ENCODE measurements at places on chromosomes 16 and 17.

GRCh38 chr16:54236773-54237172 is 49.8 kb downstream of the IRX3 start:
- DNase-seq = no peak

- DNase-seq = peak; percentile 73
Measured at GRCh38 chr17:50559674-50560184, 786 bp upstream of the CACNA1G start.

DNA sequence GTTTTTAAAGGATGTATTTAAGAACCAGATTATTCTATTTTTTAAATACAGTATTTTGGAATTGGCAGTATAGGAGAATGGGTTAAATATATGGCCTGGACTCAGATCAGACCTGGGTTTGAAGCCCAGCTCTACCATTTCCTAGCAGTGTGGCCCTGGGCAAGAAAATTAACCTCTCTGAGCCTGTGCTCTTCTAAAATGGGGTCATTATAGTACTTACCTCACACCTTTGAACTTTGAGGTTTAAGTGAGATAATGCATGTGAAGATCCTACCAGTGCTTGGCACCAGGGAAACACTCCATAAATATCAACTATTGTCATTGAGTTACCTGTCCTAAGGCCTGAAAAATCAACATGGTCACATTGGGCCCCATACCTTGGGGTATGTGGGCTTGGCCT is 93.4 kb upstream of the WSB1 start:
- DNase-seq = no peak

DNA sequence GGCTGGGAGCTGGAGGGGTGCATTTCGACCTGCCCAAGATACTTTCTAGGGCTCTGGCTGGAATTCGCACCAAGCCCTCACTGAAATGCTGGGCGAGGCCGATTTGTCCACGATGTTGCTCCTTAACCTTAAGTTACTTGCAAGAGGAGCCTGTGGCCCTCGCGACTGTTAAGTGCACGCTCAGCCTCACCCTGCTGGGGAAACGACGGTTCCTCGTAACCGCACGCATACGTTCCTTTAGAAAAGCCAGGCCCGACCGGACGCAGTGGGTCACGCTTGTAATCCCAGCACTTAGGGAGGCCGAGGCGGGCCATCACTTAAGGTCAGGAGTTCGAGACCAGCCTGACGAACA is 607 bp upstream of the NCOR1 start:
- DNase-seq = no peak

DNA sequence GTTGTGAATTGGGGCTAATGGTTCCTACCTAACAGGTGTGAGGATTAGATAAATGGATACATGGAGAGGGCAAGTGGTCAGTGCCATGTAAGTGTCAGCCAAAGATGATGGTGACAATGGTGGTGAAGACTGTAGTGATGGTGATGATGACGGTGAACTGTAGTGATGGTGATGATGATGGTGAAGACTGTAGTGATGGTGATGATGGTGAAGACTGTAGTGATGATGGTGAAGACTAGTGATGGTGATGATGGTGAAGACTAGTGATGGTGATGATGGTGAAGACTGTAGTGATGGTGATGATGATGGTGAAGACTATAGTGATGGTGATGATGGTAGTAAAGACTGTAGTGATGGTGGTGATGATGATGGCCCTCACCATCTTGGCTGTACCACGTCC is 18.1 kb upstream of the GNG13 start:
- no peak for DNase-seq

DNA sequence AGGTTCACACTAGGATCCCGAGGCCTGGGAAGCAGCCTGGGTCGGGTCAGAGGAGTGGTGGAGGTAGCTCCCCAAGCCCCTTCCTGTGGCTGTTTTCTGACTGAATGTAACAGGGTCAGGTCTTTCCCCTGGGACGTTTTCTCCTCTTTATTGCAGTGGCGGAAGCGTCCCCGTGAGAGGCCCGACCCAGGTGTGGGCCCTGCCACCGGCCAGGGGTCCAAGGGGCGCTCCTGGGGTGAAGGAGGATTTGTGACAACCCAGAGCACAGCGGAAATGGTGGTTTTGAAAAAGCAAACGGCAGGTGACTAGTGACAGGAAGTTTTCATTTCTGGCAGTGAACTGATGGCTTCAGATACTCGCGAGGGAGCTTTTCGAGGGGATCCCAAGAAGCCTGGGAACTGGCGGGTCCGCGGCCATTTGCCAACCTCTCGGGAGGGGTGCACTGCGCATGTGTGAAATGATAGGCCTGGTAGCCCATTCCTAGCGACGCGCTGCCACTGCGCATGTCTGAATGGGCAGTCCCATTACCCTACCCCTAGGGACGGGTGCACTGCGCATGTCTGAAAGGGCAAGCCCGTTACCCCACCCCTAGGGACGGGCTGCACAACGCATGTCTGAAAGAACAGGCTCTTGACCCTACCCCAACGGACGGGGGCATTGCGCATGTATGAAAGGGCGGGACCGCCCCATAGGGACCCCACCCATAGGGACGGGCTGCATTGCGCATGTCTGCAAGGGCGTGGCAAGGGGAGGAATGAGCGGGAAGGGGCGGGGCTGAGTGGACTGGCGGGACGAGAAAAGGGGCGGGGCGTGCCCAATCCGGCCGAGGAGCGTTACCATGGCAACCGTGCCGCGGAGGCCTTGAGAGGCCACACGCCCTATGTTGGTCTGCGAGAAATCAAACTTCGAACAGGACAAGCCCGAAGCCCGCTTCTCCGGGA is 1747.9 kb downstream of the TP53TG3F start:
- DNase-seq = no peak

DNA sequence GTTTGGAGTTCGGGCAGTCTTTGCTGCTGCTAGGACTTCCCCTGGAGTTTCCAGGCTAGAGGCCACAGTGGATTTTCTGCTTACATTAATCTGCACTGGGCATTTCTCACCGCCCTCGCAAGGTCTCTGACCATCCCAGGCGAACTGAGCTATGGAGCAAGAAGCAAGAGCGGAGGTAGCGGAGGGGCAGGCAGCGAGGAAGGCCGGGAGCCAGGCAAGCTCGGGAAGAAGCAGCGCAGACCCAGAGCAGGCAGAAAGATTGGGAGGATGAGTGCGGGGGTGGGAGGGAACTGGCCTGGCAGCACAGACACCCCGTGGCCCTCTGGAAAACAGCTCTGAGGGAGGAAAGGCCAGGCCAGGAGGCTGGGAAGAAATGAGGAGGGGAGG is 3.8 kb downstream of the COTL1 start:
- DNase-seq = no peak

DNA sequence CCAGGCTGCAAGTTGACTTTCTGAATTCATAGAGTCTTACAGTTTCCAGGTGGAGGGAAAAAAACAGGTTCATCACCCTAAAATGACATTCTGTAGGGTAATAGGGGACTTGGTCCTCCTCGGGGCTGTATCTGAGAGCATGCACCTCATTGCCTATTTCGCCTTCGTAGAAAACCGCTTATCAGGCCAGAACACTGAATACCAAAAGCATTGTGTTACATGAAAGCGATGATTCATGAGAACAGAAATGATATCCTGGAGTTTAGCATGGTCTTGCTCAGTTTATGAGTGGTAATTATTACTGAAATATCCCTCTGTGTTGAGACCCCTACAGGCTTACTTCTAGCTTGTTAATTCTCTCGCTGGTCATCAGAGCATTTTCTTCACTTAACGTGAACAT is 61.4 kb upstream of the ARHGAP44 start:
- no peak for DNase-seq

- DNase-seq = no peak
Measured at GRCh38 chr17:7367083-7367482, 12.1 kb downstream of the TMEM95 start.

DNA sequence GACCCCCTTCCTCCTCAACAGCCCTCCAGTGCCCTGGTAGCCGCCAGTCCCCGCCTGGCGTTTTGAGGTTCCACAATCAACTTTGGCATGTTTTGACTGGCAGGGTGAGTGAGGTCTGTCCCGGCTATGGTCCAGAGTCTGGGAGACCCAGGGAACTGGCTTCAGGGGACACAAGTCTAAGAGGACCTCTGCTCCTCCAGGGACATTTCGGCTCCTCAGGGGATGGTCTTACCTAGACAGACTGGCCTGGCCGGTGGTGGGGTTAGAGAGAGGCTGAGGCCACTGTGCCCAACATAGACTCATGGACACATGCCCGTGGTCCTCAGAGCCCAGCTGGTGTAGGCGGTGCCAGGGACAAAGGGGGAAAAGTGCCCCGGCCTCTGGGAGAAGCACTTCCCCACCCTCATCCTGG is 2.2 kb downstream of the TMC8 start:
- DNase-seq = no peak

DNA sequence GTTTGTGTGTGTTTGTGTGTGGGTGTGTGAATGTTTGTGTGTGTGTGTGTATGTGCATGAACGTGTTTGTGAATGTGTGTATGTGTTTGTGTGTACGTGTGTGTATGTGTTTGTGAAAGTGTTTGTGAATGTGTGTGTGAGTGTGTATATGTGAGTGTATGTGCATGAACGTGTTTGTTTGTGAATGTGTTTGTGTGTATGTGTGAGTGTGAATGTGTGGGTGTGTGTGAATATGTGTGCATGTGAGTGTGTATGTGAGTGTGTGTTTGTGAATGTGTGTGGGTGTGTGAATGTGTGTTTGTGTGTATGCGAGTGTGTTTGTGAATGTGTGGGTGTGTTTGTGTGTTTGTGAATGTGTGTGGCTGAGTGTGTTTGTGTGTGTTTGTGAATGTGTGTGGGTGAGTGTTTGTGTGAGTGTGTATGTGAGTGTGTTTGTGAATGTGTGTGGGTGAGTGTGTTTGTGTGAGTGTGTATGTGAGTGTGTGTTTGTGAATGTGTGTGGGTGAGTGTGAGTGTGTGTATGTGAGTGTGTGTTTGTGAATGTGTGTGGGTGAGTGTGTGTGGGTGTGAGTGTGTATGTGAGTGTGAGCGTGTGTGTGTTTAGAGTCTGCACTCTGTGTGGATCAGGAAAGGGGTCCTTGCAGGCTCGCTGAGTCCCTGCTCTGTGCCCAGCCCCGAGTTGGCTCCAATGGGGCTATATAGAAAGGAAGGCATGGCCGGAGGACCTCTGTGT is 890 bp upstream of the CD300A start:
- DNase-seq = no peak

GRCh38 chr17:63918305-63918704 is 334 bp downstream of the GH1 start:
- DNase-seq = no peak

DNA sequence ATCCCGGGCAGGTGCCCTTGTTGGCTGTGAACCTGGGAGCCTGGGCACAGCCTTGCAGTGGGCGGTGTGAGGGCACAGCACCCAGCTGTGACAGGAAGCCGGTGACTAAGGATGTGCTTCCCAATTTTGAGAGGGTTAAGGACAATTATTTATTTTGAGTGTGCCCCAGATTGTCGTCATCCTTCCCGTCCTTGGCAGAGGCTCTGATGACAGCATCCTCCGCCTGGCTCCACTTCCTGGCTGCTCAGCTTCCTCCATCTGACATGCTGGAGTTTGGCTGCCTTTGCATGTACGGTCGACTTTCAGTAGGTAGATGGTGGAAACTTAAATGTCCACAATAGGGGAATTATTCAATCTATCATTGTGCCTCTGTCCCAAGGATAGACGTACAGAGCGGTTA is 282.4 kb upstream of the EEF2KMT start:
- DNase-seq = no peak

DNA sequence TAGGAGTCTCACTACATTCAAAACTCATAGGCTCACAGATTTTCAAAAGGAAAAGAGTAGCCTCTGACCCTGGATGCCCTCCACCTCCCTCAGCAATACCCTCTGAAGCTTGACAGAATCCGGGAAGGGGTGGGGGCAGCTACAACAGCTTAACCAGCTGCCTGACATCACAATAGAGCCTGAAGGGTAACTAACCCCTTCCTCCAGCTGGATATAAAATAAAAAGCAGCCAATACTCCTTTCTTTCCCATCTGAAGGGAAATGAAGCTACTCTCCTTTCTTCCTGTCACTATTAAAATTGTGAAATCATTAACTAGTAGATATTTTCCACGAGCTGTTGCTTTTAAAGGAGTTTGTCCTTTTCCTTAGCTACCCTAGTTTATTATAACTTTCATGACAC is 24.0 kb downstream of the USP31 start:
- no peak for DNase-seq

GRCh38 chr16:81511371-81511770 is 66.8 kb downstream of the CMIP start:
- no peak for DNase-seq

DNA sequence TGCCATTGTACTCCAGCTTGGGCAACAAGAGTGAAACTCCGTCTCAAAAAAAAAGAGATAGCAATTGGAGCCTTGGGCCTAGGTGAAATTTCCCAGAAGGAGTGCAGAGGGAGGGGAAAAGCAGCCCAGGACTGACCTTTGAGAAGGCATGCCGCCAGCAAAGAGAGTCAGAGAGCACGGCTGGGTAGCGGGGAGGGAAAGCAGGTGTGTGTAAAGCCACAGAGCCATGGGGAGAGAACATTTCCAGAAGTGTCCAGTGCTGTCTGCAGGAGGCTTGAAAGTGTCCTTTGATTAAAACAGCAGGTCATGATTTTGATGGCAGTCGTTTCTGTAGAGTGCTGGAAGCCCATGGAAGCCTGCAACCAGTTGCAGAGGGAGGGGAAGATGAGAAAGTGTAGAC is 8.1 kb downstream of the C16orf54 start:
- DNase-seq = no peak

DNA sequence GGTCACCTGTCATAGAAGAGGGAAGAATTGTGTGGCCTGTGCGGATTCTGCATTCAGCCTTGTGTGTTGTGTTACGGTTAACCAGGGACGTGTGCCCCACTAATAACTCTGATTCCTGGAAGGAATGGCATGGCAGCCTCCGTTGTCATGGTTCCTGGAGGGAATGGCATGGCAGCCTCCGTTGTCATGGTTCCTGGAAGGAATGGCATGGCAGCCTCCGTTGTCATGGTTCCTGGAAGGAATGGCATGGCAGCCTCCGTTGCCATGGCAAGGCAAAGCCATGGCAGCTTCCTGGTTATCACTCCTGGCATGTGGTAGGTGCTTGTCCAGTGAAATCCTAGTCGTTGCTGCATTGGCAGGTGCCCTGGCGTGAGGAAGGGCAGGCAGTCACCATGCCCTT is 8.9 kb downstream of the SPG7 start:
- no peak for DNase-seq

- no peak for DNase-seq
Measured at GRCh38 chr17:63023049-63023448, 57.0 kb downstream of the TANC2 start.

- no peak for DNase-seq
Measured at GRCh38 chr17:30274887-30275286, 16.9 kb downstream of the BLMH start.

DNA sequence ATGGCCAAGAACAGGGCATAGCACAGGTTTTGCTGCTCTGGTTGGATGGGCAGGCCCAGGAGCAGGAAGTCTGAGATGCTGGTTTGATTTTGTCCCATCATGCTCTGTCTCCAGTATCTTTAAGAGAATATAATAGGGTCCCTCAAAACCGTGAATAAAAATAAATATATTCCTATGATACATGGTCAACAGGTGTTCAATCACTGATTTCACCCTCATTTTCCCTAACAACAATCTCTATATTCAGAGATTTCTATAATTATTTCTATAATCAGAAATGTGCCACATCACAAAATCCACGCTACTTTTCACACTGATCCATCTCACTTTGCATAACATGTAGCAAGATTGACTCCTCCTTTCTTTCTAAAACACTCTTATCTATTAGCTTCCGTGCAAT is at the start of gene OR1E2:
Gene OR1E2, minus strand, starts transcription at position 101 of the 400 bp plus-strand sequence. Its CDS starts 0 bp downstream, at position 101.
- no peak for DNase-seq

All from right lung (tissue), 10 donors.